ENCODE measurements at places on chromosomes 3 and 15. TPM values are rescaled to one million over a fixed set of nuclear protein-coding genes. Genes with fewer than 3 reads are reported as not detected.

DNA sequence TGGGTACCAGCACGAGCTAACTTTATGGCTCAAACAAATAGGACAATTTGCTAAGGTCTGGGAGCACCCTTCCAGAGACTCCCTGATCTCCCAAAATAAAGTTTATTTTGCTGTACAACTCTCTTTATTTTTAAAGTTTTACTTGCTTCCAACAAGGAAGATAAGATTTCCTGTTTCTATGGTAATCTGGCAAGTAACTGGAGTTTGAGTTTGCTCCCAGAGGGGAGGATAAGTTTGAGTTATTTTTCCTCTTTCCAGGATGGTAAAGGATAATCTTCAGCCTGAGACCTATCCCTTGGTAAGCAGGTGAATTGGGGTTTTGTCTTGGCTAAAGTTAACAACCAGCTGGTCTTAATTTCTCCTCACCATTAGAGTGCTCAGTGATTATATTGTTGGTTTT, 1019.4 kb upstream of the ALCAM start:
- DNase-seq, result no peak

DNA sequence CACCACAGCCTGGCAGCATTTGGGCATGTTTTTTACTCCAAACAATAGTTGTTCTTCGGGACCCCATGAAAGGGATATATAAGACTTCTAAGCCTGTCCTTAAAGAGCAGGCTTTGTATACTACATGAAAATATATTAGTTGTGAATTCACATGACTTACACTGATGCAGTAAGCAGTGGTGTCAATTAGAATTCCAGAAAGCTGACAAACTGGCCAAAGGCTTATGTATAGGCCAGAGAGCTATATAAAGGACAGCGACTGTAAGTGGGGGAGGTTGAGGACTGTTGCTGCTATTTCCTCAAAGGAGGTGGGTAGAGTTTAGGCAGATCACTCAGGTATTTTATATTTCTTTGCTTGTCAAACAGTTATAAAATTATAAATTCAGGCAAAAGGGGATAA, 24.8 kb downstream of the KPNA4 start:
- DNase-seq, result no peak

- no peak for DNase-seq
These were observed 180.5 kb downstream of the TAFA4 start for GRCh38 chr3:68751888-68752287.

DNA sequence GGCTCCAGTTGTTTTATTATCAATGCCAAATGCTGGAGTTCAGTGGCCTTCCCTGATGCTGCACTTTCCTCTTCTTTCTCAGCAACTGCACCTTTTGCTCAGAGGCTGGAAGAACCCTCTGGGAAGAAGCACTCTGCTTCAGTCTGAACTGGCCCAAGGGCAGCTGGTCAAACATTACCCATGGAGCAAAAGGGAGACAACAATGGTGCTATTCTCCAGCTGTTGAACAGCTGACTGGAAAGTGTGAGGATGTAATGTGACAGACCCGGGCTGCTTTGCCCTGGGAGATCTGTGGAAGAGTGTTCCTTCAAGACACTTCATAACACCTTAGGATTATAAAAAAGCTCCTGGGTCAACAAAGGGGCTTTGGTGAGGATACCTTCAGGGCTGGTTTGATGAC, 84.9 kb downstream of the EPHB1 start:
- no peak for DNase-seq

Gene RPL29
- total RNA-seq, result 1,843 TPM

DNA sequence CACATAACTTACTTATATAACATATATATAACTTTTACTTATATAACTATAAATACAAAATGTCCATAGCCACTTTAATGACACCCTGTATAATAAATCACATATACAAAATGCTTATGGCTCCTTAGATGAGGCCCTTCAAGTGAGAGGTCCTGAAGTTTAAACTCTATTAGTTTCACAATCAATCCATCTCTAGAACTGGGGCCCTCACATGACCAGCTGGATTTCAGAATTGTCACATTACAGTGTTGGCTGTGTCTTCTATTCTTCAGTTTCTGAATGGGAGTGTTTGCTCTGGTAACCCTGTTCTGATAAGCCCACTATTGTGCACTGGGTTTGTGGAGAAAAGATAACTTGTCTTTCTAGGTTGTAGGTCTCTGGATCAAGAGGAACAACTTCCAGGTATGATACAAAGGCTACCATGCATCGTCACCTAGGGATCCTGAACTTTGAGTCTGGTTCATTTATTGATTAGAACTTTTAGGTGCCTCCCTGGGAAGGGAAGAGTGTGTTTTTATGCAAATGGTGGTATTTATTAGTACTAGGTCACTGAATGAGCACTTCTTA, 107.9 kb downstream of the DNAH12 start:
- no peak for DNase-seq

Gene OR5H6
- not detected for total RNA-seq

DNA sequence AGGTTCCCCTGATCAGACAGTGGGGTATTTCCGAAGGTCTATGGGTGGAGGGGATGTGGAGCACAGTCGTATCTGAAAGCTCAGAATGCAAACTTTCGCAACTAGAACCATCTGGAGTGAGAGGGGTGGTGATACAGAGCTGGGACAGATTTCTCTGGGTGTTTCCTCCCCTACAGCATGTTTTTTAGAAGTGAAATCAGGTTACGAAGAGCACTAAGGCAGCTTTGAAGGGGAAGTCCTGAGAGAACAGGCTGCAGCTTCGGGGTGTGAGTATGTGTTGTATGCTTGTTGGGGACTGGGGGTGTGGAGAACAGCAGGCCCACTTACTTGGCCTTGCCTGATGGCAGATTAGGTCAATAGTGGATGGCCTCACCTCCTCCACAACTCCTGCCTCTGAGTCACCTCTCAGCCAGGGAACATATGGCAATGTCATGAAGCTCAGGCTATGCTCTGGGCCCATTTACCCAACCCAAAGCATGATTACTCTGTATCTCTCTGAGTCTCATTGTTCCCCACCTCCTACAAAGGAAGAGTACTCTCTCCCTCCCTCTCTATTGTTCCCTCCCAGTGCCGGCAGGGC, 107.2 kb upstream of the RASGRP1 start:
- DNase-seq, result peak; percentile 88

- DNase-seq, result no peak
These were observed 45.0 kb upstream of the BOC start for GRCh38 chr3:113166357-113166718.

Gene KNL1
- 0.69 TPM for total RNA-seq

Gene HTR3E
- total RNA-seq, result not detected

Gene C15orf62
- total RNA-seq, result 0.98 TPM

DNA sequence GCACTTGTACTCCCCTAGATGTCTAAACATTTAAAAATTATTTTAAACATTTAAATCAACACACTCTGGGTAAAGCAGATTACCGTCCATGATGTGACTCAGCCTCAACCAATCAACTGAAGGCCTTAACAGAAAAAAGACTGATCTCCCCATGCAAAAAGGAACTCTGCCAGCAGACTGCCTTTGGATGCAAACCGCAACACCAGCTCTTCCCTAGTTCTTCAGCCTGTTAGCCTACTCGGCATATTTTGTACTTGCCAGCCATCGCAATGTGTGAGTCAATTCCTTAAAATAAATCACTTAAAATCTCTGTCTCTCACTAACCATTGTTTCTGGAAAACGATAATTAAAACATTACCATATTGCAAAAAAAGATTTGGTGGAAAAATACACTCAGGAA, 375.9 kb downstream of the RSL24D1 start:
- no peak for DNase-seq

GRCh38 chr3:192433704-192434103, 293.6 kb downstream of the FGF12 start:
- DNase-seq, result no peak

GRCh38 chr3:62110443-62111225, 262.7 kb downstream of the FEZF2 start:
- no peak for DNase-seq

Gene STOML1
- 5.3 TPM for total RNA-seq

Gene EEFSEC
- total RNA-seq, result 13.9 TPM

Gene IQCF5
- total RNA-seq, result not detected

DNA sequence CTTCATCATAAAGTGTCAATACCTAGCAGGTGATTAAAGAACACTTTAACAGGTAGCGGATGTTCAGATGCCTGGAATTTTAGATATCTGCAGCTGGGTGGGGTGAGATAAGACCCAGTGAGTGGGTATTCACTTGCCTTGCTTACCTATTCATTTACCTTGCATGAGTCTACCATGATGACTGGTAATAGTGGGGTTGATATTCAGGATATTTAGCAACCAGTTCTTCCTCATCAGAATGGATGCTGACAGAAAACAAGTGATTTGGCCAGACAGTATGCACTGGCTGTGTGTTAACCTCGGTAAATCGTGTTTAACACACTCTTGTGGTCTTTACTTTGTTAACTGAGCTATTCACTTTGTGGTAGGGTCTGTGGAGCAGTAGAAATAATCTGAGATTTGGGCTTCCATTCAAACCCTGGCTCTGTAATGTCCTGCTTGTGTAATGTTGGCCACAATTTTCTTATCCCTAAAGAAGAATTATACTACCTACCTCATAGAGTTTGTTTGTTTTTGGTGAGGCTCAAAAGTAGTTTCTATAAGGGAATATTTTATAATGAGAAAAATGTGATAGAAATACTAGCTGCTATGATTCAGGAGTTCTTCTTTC, 391.9 kb upstream of the TBL1XR1 start:
- no peak for DNase-seq

- no peak for DNase-seq
These were observed 99.5 kb downstream of the ZNF621 start for GRCh38 chr3:40624189-40624769.

GRCh38 chr15:95994418-95994817, 336.1 kb upstream of the NR2F2 start:
- DNase-seq, result no peak

All from CD4-positive, alpha-beta T cell (primary cell).